Heart left ventricle (tissue), 16 donors: ENCODE measurements at places on chromosomes 1 and 21. TPM values are rescaled to one million over a fixed set of nuclear protein-coding genes. Genes with fewer than 3 reads are reported as not detected.

DNA sequence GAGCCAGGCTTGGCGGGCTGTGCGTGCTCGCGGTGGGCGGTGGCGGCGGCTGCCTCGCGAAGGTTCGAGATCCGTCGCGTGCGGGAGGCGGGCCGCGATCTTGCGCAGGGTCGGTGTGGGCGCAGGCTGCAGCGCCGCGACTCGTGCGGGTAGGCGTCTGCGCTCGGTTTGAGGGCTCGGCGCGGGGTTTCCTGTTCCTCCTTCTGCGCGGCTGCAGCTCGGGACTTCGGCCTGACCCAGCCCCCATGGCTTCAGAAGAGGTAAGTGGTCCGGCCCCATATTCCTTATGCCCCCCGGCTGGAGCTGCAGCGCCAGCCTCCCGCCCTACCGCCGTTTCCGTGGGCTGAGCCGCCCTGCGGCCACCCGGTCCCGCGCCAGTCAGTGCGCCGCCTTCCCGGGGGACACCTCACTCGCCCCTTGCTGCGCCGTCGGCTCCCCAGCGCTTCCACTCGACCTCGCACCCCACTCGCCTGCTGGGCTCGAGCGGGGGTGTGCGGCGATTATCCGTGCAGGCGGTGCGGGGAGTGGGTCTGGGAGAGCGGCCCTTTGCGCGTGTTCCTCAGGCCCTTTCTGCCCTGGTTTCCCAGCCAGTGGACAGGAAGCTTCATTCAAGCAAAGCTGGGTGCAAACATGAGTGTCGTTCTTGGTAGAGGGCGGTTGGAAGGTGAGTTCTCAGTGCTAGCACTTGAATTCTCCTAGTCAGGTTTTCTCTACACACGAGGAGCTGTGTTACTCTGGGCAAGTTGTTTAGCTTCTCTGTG, at the start of gene CACYBP:
TSS of gene CACYBP (plus strand) at position 12 of the 761 bp plus-strand sequence. CDS start at position 246, 234 bp downstream.
- no peak for DNase-seq

Gene NEK2
- not detected for total RNA-seq

Gene PCP4L1
- 0.29 TPM for total RNA-seq

DNA sequence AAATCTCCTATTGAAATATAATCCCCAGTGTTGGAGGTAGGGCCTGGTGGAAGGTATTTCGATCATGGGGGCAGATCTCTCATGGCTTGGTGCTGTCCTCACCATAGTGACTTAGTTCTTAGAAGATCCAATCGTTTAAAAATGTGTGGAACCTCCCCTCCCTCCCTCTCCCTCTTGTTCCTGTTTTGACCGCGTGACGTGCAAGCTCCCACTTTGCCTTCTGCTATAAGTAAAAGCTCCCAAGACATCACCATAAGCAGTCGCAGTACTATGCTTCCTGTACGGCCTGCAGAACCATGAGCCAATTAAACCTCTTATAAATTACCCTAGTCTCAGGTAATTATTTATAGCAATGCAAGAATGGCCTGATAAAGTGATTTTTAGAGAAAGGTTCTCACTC, 10.9 kb upstream of the RGS2 start:
- DNase-seq, result no peak

DNA sequence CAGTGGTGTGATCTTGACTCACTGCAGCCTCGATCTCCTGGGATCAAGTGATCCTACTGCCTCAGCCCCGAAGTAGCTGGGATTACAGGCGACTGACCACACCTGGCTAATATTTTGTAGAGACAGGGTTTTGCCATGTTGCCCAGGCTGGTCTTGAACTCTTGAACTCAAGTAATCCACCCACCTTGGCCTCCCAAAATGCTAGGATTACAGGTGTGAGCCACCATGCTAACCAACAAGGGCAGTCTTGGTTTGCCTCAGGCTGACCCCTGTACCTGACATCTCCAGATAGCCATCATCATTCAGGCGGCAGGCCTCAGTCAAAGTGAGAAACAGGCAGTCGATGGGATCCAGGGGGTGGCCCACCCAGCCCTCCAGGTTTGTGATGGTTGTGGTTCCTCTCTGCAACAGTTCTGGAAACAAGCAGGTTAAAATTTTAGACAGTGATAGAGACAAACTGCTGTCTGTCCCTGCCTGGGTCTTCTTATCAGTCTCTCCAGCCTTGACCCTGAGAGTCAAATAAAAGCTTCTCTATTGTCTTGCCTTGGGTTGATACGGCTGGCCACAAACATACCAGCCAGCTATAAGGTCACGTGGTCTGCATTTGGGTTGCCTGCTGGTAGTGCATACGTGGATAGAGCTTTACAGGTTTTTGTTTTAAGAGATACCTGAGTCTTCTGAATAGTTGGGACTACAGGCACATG, 26.8 kb downstream of the UROD start:
- DNase-seq, result no peak

DNA sequence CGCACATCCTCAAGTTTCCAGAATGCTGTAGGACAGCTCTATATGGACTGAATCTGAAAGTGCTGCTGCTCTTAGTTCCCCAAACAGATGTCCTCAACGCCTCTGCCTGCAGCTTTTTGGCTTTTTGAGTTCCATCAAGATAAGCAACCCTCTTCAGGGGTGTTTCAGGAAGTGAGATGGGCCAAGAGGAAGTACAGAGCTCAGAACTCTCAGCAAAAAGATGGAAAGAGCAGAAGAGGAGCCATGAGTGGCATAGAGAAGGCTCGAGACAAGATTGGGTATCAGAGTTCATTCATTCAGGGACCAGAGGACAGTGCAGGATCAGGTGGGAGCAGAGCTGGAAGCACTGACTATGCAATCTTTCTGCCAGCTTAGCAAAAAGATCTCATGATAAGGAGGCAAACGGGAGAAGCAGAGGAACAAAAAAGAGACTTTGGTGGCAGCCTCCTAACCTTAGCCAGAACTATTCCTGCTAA, at the start of the genes ADORA3 and TMIGD3:
TSS of gene ADORA3 (minus strand) at position 49 of the 476 bp plus-strand sequence. CDS start 279 bp downstream, outside the sequence.
TSS of gene TMIGD3 (minus strand) at position 49 of the 476 bp plus-strand sequence. CDS start 279 bp downstream, outside the sequence.
- no peak for DNase-seq

Gene DLGAP3
- not detected for total RNA-seq

DNA sequence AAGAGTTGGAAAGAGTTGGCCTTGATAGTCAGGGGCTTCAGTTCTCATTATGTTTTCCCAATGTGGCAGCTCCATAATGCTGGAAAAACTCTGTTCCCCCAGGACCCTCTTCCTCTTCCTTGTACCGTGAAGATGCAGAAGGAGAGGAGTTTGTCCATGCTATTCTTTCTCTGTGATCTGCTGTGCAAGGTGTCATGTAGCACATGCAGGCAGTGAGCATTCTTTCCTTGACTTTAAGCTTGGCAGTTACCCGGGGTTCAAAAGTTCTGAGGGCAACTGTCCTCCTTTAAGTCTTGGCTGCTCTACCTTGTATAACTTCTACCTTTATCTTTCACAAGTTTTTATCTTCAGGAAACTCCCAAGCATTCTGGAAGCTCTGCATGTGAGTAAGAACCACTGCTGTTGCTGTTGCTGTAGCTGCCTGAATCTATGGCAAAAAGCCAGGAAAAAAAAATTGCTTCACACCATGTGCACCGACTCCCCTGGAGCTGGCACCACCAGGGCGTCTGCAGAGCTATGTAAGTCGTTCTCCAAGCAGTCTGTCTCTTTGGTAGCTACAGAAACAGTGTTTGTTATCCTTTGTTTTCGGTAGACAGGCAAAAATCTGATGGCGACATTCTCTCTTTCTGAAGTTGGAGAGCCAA, 42.7 kb upstream of the SLC16A1 start:
- DNase-seq, result peak; percentile 84

Gene PLA2G2A
- 184 TPM for total RNA-seq

- no peak for DNase-seq
These were observed 272.9 kb upstream of the TMEM51 start for GRCh38 chr1:14880456-14881316.

DNA sequence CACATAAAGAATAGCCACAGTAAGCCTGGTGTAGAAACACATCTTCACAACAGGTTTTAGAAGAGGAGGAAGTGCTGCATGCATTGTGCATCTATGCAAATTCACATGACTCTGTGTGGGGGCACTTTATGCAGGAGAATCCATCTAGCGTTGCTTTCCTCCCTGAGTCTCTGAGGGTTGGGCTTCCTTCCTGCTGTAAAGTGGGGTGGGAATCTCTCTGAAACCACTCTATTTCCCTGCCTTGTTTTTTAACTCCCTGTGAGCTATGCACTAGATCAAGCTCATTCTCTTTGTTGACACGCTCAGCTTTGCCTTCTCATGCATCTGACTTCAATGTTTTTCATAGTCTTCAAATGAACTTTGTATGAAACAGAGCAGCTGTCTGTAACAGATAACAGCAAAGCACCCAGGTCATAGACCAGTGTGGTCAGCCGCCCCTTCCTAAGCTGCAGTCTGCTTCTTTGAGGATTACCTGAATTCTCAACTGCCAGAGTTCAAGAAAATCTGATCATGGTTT, 102.7 kb upstream of the DPH5 start:
- no peak for DNase-seq

Gene OR6N1
- total RNA-seq, result not detected

- DNase-seq, result no peak
These were observed 350.8 kb upstream of the CAMK1G start for GRCh38 chr1:209232759-209233158.

GRCh38 chr1:89904219-89904980, 83.6 kb downstream of the LRRC8D start:
- DNase-seq, result no peak

DNA sequence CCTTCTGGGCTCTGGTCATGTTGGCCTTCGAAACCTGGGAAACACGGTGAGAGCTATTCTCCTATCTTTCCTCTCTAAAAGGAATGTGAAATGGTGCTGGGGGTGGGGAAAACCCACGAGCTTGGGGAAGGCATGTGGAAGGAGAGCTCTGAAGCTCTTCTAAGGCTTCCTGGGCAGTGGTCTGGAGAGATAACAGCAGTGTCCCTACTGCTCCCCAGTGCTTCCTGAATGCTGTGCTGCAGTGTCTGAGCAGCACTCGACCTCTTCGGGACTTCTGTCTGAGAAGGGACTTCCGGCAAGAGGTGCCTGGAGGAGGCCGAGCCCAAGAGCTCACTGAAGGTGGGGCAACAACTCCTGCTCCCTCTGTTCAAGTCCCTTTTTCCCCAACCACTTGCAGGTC, 2.8 kb downstream of the USP21 start:
- no peak for DNase-seq

- DNase-seq, result no peak
These were observed 35.9 kb upstream of the ZNF644 start for GRCh38 chr1:91057784-91058183.

DNA sequence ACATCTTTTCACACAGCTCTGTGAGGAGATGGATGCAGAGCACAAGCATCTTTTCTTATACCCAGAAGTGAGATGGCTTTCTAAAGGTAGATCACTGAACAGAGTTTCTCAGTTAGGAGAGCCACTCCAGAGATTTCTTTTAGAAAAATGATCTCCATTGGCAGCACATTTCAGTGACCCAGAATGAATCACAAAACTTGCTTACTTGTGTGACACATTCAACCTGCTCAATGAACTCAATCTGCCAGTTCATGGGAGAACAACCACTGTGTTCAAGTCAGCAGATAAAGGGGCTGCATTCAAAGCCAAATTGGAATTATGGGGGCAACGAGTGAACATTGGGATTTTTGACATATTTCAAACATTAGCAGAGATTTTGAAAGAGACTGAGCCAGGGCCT, 78.3 kb downstream of the UCHL5 start:
- no peak for DNase-seq

Gene EVI5
- 34.6 TPM for total RNA-seq

Gene TAF1A
- total RNA-seq, result 2.5 TPM

GRCh38 chr21:35441868-35442582, 392.9 kb upstream of the RUNX1 start:
- DNase-seq, result no peak

DNA sequence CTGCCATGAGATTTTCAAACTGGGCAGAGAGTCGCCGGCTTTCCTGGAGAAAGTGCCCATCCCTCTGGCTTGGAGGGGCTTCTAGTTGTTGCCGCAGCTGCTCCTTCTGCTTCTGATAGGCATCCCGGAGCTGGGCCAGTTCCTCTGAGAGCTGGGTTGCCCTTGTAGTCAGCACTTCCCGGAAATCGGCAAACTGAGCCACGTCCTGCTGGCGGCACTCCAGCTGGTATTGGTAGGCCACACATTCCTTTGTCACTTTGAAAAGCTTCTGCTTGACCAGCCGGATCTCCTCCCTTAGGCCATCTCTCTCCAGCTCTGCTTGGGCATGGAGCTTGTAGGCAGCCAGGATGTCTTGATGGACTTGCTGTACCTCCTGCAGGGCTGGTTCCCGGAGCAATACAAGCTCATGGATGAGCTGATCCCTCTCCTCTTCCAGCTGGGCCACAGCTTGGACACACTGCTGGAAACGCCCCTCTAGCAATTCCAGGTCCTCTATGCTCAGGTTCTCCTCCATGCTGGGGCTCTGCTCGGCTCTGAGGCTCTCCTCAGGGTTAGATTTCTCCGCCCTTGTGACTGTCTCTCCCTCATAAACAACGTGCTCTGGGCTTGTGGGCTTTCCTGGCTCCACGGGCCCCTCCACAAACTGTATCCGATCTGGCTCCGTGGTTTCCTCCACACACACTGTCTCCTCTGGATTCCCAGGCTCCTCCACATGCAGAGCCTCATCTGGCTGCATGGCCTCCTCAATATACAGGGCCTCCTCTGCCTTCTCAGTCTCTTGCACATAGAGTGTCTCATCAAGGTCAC, 7.3 kb downstream of the SYNC start:
- peak; percentile 67 for DNase-seq

Gene OR2T33
- total RNA-seq, result not detected

DNA sequence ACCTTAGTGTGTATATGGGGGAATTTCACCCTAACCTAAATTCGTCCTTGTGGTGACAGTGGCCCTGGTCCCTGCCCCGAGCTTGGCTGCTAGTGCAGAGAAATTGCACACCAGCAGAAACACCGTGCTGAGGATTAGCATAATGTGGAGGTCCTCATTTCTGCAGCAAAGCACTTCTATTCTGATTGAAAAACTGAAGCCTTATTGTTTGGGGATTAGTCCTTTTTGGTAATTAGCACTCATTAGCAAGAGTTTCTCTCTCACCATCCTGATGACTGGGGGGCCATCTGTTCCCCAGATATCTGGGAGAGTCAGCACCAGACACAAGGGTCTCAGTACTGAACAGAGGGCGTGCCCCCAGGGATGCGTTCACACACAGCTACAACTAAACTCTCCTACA, 55.2 kb downstream of the AJAP1 start:
- DNase-seq, result no peak

GRCh38 chr1:64062941-64063581, 140.4 kb upstream of the UBE2U start:
- DNase-seq, result no peak

GRCh38 chr1:229147072-229147471, 123.8 kb upstream of the RAB4A start:
- DNase-seq, result no peak

DNA sequence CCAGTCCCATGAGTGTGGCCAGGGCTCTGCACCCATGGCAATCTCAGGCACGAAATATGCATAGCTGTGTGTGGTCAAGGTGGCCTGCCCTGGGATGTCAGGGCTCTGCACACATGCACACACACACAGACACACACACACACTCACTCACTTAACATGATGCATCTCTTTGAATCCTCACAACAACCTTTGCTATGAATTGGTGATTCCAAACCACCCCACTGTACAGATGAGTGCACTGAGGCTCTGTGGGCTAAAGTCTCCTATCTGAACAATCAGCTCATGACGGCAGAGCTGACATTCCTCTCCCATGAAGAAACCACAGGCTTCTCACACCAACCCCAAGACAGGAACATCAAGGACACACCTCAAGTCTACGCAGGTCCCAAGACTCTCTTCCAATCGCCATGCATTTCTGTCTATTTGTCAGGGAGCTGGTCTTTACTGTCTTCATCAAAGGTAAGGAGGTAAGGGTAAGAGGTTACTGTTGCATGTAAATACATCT, 131.6 kb downstream of the ETS2 start:
- no peak for DNase-seq

Gene GOLT1A
- not detected for total RNA-seq
